ENCODE measurements at places on chromosomes 2 and 18. TPM values are rescaled to one million over a fixed set of nuclear protein-coding genes. Genes with fewer than 3 reads are reported as not detected.

- no peak for DNase-seq
Observed at GRCh38 chr18:63109802-63110201, 209.8 kb downstream of the BCL2 start.

- DNase-seq = no peak
Observed at GRCh38 chr2:138059487-138060300, 95.4 kb downstream of the HNMT start.

- DNase-seq = no peak
Observed at GRCh38 chr2:3638456-3638810, 19.6 kb upstream of the ALLC start.

GRCh38 chr2:177093371-177093770, 119.2 kb upstream of the HNRNPA3 start:
- DNase-seq = no peak

The ECEL1 gene
- total RNA-seq = not detected

The MOGAT1 gene
- total RNA-seq = not detected

The NETO1 gene
- 12.9 TPM for total RNA-seq
